ENCODE measurements at places on chromosomes 5 and 9. TPM values are rescaled to one million over a fixed set of nuclear protein-coding genes. Genes with fewer than 3 reads are reported as not detected.

Gene IFNK
- not detected for polyA plus RNA-seq

Gene OR1J2
- not detected for polyA plus RNA-seq

Gene QRFP
- polyA plus RNA-seq = not detected

Gene PCDH12
- polyA plus RNA-seq = 0.03 TPM

Gene GRXCR2
- not detected for polyA plus RNA-seq

Gene PAPPA
- 0.29 TPM for polyA plus RNA-seq

Gene LCN10
- polyA plus RNA-seq = not detected

Data from Purkinje cell (primary cell).